Stomach (tissue), 19 donors: ENCODE measurements at places on chromosomes 1 and 21. TPM values are rescaled to one million over a fixed set of nuclear protein-coding genes. Genes with fewer than 3 reads are reported as not detected.

GRCh38 chr21:44518686-44519085, 21.3 kb downstream of the KRTAP10-1 start:
- no peak for DNase-seq

DNA sequence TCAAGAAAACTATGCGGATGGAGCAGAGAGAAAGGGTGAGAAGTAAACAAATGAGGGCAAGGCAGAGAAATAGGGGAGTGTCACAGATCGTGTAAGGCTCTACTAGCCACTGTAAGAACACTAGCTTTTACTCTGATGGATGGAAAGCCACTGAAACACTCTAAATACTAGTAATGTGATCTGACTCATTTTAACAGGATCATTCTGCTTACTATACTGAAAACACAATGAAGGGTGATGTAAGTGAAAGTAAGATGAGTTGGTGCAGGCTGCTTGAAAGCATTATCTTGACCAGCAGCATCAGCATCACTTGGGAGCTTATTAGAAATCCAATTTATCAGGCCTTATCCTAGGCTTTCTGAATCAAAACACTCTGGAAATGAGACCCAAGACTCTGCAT, 32.7 kb downstream of the TUT4 start:
- DNase-seq: no peak

ITGB2 gene
- total RNA-seq: 7.6 TPM

- DNase-seq: no peak
Observed at GRCh38 chr1:166969074-166969677, 6.2 kb downstream of the ILDR2 start.

GRCh38 chr1:212458817-212459216, 26.1 kb downstream of the NENF start:
- DNase-seq: no peak

DNA sequence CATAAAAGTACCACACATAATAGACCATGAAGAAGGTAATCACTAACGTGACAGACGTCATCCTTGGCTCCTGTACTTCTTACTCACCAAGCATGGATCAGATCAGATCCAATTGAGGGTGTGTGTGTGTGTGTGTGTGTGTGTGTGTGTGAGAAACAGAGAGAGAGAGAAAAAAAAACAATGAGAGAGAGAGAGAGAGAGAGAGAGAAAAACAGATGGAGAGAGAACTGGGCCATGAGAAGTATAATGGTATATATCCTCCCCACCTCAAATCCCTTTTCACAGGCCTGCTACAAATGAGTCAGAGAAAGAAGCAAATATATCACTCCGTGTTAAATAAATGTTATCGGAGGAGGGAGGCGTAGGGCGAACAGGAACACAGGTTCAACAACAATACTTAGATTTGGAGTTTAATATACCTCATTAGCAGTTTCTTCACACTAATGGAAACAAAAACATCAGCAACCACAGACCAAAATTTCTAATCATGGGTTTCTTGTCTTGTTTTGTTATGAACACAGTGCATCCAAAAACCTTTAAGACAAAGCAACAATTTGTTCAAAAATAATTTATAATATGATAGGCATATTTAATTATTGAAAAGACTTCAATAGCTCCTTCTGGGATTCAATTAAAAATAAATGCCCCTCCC, 45.3 kb downstream of the TIAM1 start:
- DNase-seq: peak; percentile 49
